Hepatocyte (in vitro differentiated cells): ENCODE measurements at places on chromosomes 12 and 14. TPM values are rescaled to one million over a fixed set of nuclear protein-coding genes. Genes with fewer than 3 reads are reported as not detected.

Gene VRTN
- 0.13 TPM in 1 of 2 replicates, not detected in the other for total RNA-seq

Gene FAM181A
- not detected in 2 replicates for total RNA-seq

Gene AHNAK2
- total RNA-seq = 4.6 and 5.9 TPM in 2 replicates

Gene TESPA1
- total RNA-seq = not detected in 2 replicates

Gene PAX9
- 0.53 TPM in 1 of 2 replicates, not detected in the other for total RNA-seq

Gene NR1H4
- 27.8 and 39.0 TPM in 2 replicates for total RNA-seq

Gene PROX2
- total RNA-seq = not detected in 2 replicates

DNA sequence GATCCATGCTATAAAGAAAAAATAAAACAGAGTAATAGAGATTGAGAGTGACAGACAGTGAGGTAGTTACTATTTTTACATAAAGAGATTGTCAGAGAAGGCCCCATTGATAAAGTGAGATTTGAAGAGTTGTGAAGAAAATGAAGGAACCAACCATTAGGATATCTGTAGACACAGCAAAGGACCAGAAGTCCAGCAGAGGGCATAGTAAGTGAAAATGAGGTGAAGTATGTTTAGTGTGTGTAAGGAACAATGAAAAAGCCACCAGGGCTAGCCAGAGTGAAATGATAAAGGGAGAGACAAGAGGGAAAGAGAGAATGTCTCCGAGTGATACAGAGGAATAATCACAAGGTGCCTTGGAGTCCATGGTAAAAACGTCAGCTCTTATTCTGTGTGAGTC lies 411.0 kb downstream of the NELL2 start:
- H3K27ac ChIP-seq = no peak overlapping the region
- H3K27me3 ChIP-seq = no peaks in the 10 kb centered on the region
- no peaks in the 10 kb centered on the region for H3K36me3 ChIP-seq
- peak; percentile 8 for DNase-seq
- H3K4me3 ChIP-seq = no peak overlapping the region
- no peaks in the 10 kb centered on the region for H3K4me1 ChIP-seq

DNA sequence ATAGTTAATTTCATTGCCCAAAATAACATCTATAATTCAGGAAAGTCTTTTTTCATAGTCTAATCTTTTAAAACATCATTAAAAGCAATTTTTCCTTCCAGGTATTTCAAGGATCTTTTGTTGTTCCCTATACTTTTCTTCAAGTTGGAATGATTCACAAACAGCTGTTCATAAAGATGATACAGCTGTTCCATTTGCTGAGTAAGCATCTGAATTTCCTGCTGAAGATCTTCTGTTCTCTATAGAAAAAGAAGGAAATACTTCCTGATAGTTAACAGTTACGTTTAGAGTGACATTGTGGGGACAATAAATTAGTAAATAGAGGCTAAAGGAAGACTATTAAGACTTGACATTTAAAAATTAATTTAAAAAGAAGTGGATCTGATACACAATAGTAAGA lies 30.3 kb upstream of the ESR2 start:
- H3K27ac ChIP-seq = no peak overlapping the region
- no peaks in the 10 kb centered on the region for H3K27me3 ChIP-seq
- H3K36me3 ChIP-seq = no peaks in the 10 kb centered on the region
- no peaks in the 10 kb centered on the region for H3K4me1 ChIP-seq
- no peak overlapping the region for H3K4me3 ChIP-seq

DNA sequence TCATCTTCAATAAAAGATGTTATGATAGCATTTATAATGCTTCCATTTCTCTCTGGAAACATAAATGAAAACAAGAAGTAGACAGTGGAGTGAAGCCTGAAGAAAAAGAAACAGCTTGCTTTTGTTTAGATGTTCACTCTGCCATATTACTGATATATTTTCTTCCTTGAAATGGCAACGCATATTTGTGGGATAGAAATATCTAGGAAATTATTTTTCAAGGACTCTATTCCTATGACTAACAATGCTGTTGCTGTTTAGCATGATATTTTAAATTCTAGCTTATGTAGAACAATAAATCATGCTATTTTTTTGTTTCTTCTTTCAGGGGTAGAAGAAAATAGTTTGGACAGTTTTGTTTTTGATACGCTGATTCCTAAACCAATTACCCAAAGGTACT lies 359.0 kb downstream of the NAV3 start:
- no peak overlapping the region for H3K4me3 ChIP-seq
- H3K36me3 ChIP-seq = no peaks in the 10 kb centered on the region
- H3K27ac ChIP-seq = no peak overlapping the region
- H3K4me1 ChIP-seq = no peaks in the 10 kb centered on the region
- DNase-seq = no peak

DNA sequence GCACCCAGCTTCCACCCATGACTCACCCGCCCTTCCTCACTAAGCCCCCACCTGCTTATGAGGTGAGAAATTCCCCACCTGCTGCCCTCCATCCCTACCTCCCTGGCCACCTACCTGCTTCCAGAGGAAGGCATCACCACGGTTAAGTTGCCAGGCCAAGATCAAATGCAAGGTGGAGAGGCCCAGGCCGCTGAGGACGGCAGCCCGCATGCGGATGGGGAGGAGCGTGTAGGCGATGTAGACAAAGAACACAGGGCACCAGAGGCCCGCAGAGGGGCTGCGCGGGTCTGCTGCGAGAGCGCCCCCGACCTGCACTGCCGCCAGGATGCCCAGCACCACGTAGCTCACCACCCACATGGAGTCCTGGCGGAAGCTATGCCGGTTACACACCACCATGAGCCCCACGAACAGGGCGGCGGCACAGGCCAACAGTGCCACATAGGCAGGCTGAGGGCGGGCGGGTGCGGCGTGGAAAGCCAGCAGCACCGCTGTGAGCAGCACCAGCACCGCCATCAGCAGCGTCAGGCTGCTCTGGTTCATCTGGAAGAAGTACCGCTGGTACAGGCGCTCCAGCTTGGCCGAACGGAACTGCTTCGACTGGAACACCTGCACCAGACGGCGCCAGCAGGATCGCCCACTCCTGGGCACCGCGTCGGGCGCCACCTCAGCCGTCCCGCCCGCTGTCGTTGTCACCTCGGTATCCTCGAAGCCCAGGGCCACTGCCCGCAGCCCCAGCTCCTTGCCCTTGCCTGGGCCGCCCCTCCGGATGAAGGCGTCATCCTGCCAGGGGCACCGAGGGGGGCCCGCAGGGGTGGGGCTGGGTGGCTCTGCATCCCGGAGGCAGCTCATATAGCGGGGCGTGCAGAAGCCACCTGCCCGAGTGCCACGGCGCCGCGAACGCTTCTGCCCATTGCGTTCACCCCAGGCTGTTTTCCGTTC lies 6.2 kb downstream of the ADCY6 start:
- no peak overlapping the region for H3K4me3 ChIP-seq
- H3K27me3 ChIP-seq = no peaks in the 10 kb centered on the region
- no peaks in the 10 kb centered on the region for H3K36me3 ChIP-seq
- H3K4me1 ChIP-seq = peaks cover 14% of the 10 kb centered on the region

- DNase-seq = no peak
- no peaks in the 10 kb centered on the region for H3K36me3 ChIP-seq
- H3K27ac ChIP-seq = no peak overlapping the region
- H3K4me1 ChIP-seq = no peaks in the 10 kb centered on the region
- H3K4me3 ChIP-seq = no peak overlapping the region
- H3K27me3 ChIP-seq = no peaks in the 10 kb centered on the region
Measured at GRCh38 chr12:34219046-34219770, 196.9 kb downstream of the ALG10 start.

GRCh38 chr14:91947475-91948184 lies at the start of gene FBLN5:
TSS of gene FBLN5 (minus strand) at chr14:91947694. CDS start at chr14:91947229, 465 bp downstream.
- no peaks in the 10 kb centered on the region for H3K36me3 ChIP-seq
- peak within 1 kb of the TSS; percentile 74 for H3K4me3 ChIP-seq
- H3K27me3 ChIP-seq = no peaks in the 10 kb centered on the region
- peaks cover 6% of the 10 kb centered on the region for H3K4me1 ChIP-seq
- peak; percentile 73 for DNase-seq

GRCh38 chr14:87231336-87232026 lies 761.5 kb downstream of the GALC start:
- H3K4me1 ChIP-seq = no peaks in the 10 kb centered on the region
- no peak for DNase-seq
- no peak overlapping the region for H3K4me3 ChIP-seq

DNA sequence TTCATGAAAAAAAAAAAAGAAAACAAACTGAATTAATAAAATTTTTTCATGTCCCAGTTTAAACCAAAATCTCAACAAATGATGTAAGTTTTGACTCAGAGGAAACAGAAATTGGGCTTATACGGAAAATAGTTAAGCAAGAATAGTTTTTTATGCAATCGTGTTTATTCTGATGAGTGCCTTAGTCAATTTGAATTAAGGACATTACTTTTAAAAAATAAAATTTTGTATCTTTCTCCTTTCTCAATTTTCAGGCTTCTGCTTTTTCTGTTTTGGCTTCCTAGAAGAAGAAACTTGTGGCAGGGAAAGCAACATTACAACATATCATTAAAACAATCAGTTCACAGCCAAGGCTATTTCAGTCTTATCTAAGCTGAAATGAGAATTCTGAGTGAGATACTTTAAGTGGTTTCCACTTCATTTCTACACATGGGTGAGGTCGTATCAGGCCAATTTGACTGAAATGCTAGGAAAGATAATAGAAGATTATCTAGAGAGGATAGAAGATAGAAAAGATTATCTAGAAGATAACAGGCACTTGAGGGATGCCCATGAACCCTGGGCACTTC lies 52.4 kb downstream of the BCL2L14 start:
- no peak overlapping the region for H3K4me3 ChIP-seq
- H3K27ac ChIP-seq = no peak overlapping the region
- H3K27me3 ChIP-seq = no peaks in the 10 kb centered on the region
- no peaks in the 10 kb centered on the region for H3K36me3 ChIP-seq
- H3K4me1 ChIP-seq = no peaks in the 10 kb centered on the region
- DNase-seq = no peak

DNA sequence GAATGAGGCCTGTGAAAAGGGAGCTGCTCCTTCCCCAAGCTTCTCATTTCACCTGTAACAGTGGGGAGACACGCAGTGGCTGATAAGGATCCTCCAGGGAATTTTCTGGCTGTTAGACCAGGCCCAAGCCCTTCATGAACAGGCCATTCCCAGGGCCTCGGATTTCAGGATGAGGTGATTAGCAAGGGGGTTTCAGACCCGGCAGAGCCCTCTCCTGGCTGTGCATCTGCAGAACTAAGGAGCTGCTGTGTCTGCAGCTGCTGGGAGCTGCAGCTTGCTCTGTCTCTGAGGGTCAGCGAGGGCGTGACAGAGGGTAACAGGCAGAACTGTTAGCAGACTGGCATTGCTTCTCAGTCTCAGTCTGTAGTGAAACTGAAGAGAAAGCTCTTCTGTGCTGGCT lies 110.4 kb downstream of the KCNA5 start:
- H3K4me1 ChIP-seq = no peaks in the 10 kb centered on the region
- no peak for DNase-seq
- no peaks in the 10 kb centered on the region for H3K36me3 ChIP-seq
- peaks cover 3% of the 10 kb centered on the region for H3K27me3 ChIP-seq
- no peak overlapping the region for H3K4me3 ChIP-seq

DNA sequence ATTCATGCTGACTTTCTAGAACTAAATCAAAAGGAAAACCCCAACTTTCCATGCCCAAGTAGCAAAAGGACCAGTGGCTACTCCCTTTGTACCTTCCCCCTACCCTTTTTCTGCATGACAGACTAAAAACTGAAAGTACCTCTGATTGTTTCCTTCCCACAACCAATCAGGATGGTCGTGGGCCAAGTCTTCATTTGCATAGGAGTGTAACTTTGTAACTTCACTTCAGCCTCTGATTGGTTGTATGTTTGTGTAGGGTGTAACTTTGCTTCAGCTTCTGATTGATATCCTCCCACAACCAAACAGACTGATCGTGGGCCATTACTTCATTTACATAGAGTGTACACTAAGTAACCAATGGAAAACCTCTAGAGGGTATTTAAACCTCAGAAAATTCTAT lies 96.5 kb downstream of the DENND5B start:
- peaks cover 8% of the 10 kb centered on the region for H3K4me1 ChIP-seq
- no peaks in the 10 kb centered on the region for H3K27me3 ChIP-seq
- H3K4me3 ChIP-seq = no peak overlapping the region
- no peak overlapping the region for H3K27ac ChIP-seq

DNA sequence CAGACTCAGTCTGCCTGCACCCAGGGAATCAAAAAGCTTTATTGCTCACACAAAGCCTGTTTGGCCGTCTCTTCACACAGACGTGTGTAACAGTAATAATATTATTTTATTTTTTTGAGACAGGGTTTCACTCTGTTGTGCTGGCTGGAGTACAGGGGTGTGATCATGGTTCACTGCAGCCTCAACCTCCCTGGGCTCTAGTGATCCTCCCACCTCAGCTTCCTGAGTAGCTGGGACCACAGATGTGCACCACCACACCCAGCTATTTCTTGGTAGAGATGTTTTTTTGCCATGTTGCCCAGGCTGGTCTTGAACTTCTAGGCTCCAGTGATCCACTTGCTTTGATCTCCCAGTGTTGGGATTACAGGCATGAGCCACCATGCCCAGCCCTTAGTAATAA lies 88.4 kb upstream of the DCD start:
- no peaks in the 10 kb centered on the region for H3K27me3 ChIP-seq
- H3K36me3 ChIP-seq = no peaks in the 10 kb centered on the region
- H3K4me1 ChIP-seq = no peaks in the 10 kb centered on the region
- no peak overlapping the region for H3K27ac ChIP-seq
- no peak overlapping the region for H3K4me3 ChIP-seq

DNA sequence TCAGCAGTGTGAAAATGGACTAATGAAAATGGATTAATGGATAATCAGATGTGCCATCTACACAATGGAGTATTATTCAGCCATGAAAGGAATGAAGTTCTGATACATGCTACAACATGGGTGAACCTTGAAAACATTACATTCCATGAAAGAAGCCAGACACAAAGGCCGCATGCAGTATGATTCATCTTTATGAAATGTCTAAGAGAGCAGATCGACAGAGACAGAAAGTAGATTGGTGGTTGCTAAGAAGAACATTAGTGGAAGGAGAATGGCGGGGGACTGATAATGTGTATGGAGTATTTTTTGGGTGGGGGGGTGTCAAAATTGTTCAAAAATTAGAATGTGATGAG lies 47.3 kb downstream of the PRKAB1 start:
- H3K27ac ChIP-seq = peak overlapping the region; percentile 79
- H3K27me3 ChIP-seq = no peaks in the 10 kb centered on the region
- no peaks in the 10 kb centered on the region for H3K36me3 ChIP-seq
- no peak for DNase-seq

GRCh38 chr14:81485781-81486180 lies 47.9 kb downstream of the SEL1L start:
- H3K4me3 ChIP-seq = no peak overlapping the region
- no peaks in the 10 kb centered on the region for H3K36me3 ChIP-seq
- no peaks in the 10 kb centered on the region for H3K27me3 ChIP-seq
- no peak for DNase-seq
